ENCODE measurements at places on chromosomes 5 and 9.

GRCh38 chr9:5790923-5791322 is 42.0 kb downstream of the ERMP1 start:
- no peak for DNase-seq

DNA sequence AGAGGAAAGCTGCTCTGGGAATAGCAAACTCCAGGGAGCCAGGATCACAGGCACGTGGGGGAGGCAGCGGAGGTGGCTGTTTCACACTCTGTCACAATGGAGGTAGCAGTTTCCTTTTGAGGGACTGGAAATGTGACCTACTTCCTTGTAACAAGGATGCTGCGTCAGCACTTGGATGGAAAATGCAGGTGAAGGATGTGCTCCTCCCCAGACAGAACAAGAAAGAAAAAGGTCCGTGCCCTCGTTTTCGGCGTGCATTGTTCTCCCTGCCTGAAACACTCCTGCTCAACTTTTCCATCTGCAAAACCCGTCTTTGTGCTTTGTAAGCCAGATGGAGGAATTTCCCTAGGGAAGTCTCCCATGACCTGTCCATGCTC is 55.1 kb upstream of the SH3PXD2B start:
- DNase-seq = no peak

GRCh38 chr9:78707080-78707479 is 410.2 kb downstream of the PSAT1 start:
- DNase-seq = no peak

GRCh38 chr5:61292062-61292657 is 39.9 kb upstream of the ZSWIM6 start:
- no peak for DNase-seq

GRCh38 chr5:140220032-140220697 is 45.2 kb downstream of the CYSTM1 start:
- DNase-seq = no peak

GRCh38 chr9:78566521-78566920 is 269.6 kb downstream of the PSAT1 start:
- DNase-seq = no peak

GRCh38 chr5:144944936-144945335 is 774.3 kb downstream of the KCTD16 start:
- DNase-seq = no peak

- no peak for DNase-seq
These were observed 171.6 kb downstream of the FAM174A start for GRCh38 chr5:100706776-100707175.

DNA sequence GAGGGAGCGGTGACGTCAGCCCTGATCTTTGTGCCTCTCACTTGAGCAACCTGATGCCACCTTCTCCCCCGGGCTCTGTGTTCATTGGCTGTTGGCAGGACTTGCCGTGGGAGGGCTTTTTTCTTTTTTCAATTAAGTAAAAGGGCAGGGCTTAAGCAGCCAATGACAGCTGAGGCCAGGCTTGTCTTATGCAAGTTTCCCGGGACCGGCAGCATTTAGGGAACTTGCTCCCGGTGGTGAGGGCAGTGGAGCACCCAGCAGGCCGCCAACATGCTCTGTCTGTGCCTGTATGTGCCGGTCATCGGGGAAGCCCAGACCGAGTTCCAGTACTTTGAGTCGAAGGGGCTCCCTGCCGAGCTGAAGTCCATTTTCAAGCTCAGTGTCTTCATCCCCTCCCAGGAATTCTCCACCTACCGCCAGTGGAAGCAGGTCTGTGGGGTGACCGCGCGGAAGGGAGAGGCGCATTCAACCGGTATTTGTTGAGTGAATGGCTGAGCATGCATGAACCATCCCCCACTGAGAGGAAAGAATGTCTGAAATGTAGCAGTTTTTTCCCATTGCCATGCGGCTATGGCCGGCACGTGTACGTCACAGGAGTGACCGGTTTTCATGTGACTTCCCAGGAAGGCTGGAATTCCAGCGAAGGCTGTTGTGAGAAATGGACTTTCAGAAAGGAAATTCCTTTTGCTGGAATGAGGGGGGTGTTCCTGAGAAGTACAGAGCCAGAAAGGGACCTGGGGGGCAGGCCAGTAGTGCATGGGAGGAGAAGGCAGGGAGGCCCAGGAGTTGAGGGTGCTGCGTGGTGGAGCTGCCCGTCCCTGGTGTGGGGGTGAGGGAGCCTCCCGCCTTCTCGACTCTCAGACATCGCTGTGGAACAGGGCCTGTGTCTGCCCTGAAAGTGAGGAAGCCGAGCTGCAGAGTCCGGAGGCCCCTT is 29.0 kb downstream of the PTGES2 start:
- peak; percentile 98 for DNase-seq

DNA sequence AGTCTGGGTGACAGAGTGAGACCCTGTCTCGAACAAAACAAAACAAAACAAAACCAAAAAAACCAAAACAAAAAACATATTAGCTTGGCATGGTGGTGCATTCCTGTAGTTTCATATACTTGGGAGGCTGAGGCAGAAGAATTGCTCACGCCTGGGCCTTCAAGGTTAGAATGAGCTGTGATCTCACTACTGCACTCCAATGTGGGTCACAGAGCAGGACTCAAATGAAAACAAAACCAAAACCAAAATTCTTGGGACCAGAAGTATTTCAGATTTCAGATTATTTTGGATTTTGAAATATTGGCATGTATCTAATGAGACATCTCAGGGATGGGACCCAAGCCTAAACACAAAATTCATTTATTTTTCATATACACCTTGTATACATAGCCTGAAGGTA is 80.2 kb downstream of the TMC1 start:
- no peak for DNase-seq

DNA sequence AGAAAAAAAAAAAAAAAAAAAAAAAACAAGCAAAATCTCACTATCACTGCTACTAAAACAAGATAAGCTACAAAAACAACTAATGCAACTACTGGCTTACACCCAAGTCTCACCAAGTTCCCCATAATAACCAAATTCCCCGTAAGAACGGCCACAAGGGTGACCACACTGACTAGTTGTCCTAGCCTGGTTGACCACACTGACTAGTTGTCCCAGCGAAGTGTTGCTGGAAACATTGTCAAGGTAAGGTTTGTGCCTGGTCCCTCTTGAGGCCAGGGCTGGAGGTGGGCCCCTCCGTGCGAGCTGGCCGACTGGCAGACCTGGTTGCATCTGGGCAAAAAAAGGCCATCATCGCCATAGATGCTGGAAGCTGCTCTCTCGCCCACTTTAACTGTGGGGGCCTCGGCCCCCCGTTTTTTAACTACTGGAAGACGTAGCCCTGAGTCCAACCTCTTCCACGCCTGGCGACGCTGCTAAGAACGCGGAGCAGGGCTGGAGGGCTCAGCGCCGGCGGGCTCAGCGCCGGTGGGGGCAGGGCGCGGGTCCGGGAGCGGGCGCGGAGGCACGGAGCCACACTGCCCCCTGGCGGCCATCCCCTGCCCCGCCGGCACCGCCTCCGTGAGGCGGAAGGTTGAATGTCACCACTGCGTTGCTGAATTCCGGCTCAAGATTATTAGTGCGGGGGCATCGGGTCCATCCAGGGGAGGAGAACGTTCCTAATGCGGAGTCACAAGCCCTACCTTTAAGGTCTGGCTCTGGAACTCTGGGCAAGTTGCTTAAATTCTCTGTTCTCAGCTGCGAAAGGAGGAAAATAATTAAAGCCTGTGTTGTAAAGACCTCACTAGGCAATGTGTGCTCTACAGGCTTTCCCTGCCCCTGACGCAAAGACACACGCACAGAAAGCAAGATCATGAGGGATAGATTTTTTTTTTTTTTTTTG is 84.0 kb downstream of the HSD17B3 start:
- peak; percentile 48 for DNase-seq

- no peak for DNase-seq
These were observed 26.4 kb downstream of the NCS1 start for GRCh38 chr9:130198501-130199179.

GRCh38 chr9:18786911-18787650 is 245.9 kb downstream of the SAXO1 start:
- DNase-seq = no peak

DNA sequence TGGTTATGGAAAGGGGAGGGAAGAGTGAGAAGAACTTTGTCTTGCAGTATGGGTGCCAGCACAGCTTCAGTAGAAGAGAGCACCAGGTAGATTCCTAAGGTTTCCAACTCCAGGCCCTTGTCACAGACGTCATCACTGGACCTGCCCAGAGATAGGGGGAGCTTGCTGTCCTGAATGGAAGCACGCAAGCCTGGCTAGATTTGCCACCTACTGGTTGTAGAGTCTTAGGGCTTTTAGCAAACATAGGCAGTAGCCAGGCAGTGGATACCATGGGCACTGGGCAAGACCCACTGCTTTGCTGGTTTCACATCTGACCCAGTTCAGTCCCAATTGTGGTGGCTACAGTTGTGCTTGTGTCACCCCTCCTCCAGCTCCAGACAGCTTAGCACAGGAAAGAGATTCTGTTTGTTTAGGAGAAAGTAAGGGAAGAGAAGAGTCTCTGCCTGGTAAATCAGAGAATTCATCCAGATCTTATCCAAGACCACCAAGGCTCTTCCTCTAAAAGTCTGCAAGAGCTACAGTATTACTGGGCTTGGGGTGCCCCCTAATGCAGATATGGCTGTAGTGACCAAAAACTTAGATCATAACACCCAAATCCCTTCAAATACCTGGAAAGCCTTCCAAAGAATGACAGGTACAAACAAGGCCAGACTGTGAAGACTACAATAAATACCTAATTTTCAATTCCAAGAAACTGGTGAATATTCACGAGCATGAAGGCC is 158.9 kb downstream of the HINT1 start:
- no peak for DNase-seq

GRCh38 chr5:83562071-83562606 is 90.6 kb downstream of the VCAN start:
- DNase-seq = no peak

DNA sequence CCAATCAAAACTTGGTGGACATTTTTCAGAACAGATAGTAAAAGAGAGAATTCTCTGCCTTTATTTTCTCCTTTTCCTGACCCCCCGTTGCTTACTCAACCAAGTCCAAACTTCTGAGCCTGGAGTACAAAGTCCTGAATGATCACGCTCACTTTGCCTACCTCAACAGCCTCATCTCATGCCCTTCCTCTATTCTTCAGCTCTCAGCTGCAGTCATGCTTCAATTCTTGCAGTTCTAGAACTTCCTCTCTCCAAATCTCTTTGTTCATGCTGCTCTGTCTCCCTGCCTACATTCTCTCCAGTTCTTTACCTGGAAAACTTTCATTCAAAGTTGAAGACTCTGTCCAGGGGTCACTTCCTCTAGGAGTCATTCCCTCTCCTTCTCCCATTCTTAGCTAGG is 398.5 kb upstream of the SLC24A2 start:
- DNase-seq = no peak

- DNase-seq = no peak
These were observed 12.1 kb downstream of the PROP1 start for GRCh38 chr5:177983763-177984583.

- DNase-seq = no peak
These were observed 4.4 kb downstream of the NDST1 start for GRCh38 chr5:150512368-150512747.

DNA sequence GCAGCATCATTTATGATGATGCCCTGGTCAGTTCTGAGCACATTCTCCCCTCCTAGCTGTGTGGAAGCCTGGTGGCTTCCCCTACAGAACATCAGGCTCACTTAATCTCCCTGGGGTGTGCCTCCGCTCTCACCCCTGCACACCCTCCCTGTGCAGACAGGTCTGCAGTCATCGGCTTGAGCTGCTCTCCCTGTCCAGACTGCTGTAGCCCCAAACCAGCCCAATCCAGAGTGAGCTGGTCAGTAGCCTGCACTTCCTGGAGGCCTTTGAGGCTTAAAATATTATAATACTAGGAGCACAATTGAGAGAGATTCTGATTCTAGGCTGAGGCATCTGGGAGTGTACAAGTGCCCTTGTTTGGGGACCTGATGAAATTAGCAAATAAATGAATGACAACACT is 60.2 kb downstream of the PPARGC1B start:
- DNase-seq = no peak

DNA sequence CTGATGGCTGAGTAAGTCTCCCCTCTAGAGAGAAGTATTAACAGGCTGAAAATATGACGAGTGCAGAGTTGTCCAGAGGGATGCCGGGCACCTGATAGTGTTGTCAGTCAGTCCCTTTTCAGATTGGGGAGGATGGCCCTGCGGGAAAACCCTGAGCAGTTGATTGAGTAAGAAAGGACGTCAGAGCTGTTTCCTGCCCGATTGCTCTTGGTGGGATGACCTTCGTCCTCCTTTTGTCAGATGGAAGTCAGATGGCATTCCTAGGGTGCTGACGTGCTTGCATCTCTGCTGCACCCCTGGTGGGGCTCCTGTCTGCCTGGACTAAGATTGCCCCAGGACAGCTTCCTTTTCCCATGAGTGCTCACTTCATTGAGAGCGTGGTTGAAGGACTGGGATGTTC is 9.8 kb downstream of the ZNF354B start:
- DNase-seq = no peak

GRCh38 chr9:93301911-93302541 is 118.1 kb downstream of the WNK2 start:
- no peak for DNase-seq

DNA sequence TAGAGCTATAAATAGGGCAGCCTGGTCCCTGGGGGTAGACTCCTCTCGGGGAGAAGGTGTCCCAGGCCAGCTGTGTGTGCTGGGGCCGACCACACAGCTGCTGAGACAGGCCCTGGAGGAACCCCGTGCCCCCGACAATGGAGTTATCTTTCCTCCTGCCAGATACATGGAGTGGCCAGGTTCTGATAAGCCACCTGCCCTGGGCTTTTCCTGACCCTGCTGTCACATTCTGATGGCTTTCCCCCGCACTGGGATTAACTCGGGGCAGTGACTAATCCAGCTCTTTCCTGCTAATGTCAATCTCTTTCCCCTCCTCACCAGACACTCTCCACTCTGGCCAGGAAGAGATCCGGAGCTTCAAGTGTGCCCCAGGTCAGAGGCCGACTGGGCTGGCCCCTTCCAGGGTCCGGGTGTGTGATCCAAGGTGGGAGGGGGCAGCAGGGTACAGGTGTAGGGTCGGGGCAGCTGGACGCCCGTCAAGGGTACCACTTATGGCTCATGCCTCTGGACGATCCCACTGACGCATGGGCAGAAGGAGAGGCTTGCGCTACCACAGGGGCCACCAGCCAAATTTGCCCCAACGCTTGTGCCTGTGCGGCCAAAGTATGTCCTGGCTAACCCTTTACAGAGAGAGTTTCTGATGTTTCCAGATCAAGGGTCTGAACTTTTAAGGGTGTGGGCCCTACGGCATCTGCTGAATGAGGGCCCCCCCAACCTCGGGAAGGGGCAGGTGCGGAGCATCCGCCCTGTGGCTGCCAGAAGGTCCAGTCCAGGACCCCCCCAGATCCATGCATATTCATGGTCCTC is 20.6 kb upstream of the COL5A1 start:
- DNase-seq = no peak

DNA sequence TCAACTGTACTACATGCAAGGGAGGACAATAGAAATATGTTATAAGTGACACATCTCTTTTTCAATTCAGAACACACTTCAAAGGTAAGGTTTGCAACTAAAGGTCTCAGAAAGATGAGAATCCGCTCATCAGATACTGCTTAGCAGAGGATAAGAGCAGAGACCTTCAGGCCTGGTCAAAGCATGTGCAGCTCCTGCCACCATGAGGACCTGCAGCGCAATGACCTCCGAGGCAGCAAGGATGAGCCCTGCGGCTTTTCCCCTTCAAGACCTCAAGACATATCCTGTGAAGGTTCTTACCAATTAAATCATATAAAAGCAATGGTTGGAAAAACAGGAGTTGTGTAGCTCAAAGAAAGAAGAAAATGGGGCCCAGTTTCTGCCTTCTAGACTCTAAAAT is 135.8 kb downstream of the TRIM36 start:
- DNase-seq = no peak

Data from NCI-H510A treated with DMSO at 0.1 percent for 48 hours (cell line).